ENCODE measurements at places on chromosomes 1 and 21.

- peak; percentile 32 for DNase-seq
Measured at GRCh38 chr1:154419620-154420571, 14.8 kb downstream of the IL6R start.

DNA sequence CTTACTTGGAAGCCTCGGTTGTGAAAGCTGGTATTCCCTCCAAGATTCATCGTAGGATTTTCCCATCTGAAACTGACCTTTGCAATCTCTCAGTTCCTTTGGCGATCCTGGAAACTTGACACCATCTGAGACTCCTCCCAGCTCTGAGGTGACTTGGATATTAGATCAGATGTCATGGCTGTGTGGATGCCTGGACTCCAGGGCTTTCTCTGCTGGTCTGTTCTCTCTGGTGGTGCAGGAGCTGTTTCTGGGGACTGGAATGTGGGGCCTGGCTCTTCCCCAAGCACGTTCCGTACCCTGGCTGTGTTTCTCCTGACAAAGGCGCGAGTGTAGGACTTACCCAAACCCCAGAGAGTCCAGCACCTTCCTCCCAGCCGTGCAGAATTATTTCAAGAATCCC lies 252.2 kb downstream of the RPS6KC1 start:
- DNase-seq: no peak

DNA sequence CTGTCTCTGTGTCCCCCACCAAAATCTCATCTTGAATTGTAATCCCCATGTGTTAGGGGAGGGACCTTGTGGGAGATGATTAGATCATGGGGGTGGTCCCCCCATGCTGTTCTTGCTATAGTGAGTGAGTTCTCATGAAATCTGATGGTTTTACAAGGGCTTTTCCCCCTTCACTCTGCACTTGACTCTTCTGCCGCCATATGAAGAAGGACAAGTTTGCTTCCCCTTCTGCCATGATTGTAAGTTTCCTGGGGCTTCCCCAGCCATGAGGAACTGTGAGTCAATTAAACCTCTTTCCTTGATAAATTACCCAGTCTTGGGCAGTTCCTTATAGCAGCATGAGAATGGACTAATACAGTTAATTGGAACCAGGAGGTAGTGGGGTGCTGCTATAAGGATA lies 137.1 kb upstream of the RAB4A start:
- DNase-seq: no peak

- no peak for DNase-seq
Measured at GRCh38 chr21:38228115-38228514, 28.7 kb upstream of the KCNJ15 start.

DNA sequence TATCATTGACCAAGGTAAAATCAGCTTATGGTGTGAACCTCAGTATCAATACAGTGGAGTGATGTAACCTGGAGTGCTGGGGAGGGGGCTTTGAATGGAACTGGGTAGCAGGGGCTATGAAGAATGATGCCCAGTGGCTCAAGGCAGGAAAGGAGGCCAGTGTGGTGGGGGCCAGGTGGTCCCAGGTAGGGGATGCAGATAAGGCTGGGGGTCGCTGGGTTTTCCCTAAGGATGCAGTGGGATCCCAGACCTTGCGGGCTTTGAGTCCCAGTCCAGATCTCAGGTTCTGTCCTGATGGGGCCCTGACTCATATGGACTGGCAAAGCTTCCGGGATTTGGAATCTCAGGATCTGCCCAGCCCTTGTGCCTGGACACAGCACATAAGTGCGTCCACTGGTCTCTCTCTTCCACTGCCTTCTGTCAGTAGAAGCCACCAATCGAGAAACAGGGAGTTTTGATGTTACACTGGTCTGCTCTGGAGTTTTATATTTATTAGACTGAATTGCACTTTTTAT lies 52.0 kb downstream of the S100B start:
- DNase-seq: no peak

DNA sequence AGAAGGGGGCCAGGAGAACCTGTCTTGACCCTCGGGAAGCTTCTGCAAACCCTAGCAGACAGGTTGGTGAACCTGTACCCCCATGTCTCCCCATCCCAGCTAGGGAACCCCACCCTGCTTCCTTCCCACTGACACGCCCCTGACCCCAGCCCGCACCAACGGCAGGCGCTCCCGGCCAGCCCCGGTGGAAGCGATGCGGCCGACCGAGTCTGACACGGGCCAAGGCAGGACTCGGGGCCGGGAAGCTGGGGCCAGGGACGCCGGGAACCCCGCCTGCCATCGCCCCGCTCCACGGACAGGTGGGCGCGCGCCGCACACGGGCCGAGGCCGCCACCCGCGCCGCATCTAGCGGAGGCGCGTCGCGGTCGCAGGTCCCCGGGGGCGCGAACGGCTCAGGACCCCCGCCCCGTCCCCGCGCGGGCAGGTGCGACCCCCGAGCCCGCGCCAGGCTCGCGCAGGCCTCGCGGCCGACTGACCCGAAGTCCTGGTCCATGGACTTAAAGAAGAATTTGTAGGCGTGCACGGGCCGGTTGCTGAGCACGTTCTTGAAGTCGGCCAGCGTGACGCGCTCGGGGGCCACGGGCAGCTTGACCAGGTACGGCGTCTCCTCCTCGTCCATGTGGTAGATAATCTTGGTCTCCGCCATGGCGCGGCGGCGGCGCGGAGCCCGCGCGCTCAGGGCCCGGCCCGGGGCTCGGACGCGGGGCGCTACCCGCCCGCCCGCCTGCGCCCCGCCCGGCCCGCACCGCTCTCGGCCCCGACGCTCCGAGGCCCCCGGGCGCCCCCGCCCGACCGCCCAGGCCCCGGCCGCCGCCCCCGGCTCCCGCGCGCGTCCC lies 580 bp downstream of the DVL1 start:
- DNase-seq: no peak

DNA sequence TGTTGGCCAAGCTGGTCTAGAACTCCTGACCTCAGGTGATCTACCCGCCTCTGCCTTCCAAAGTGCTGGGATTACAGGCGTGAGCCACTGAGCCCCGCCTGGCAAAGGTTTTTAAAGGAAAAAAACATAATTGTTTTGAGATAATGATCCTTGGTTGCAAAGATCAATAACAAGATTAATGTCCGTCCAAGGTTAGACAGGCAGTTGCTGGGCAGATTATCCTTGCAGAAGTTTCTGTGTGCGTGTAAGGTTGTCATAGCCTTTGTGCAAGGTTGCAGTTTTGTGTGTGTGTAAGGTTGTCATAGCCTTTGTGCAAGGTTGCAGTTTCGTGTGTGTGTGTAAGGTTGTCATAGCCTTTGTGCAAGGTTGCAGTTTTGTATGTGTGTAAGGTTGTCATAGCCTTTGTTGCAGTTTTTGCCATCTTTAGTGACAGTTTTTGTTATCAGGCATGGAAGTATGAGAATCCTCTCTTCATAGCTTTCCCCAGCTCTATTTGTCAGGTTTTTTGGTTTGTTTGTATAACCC lies 3.6 kb downstream of the YBEY start:
- DNase-seq: no peak

GRCh38 chr21:32481875-32482408 lies 69.4 kb downstream of the EVA1C start:
- DNase-seq: no peak

- DNase-seq: no peak
Measured at GRCh38 chr1:205243350-205244191, 15.8 kb downstream of the TMCC2 start.

DNA sequence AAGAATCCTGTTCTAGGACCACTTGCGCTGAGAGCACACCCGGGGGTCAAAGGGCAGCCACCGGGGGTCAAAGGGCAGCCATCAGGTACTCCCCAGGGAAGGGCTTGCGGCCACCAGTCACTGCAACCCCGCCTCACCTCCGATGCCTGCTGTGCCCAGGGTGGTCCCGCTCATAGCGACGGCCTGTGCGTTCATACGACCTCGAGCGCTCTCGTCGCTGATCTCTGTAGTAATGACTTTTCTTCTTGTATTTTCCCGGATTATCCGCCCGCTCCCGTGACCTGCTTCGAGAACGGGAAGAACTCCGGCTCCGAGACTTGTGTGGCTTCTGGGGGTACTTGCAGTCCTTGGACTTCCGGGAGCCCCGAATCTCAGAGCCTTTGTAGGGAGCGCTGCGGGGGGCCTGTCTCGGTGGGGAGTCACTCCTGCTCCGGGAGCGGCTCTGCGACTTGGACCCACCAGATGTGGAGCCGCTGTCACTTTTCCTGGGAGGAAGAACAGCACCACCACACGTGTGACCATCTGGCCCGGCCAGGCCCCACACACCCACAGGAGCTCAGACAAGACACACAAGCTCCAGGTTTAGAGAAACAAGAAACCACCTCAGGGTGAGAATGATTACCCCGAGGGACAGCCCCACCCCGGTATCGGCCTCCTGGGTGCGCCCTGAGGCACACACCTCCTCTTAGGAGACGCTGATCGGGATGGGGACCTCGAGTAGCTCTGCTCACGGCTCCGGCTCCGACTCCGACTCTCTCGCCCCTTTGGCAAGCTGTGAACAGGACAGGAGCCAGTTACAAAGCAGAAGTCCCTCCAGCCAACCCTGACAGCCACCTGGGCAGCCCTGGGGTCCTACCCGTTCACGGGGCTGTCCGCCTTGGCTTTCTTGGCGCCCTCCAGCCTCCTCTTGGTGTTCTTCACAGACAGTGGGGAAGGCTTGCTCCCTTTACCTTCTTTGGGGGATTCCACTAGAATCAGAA lies 11.7 kb downstream of the CCNL2 start:
- DNase-seq: no peak

DNA sequence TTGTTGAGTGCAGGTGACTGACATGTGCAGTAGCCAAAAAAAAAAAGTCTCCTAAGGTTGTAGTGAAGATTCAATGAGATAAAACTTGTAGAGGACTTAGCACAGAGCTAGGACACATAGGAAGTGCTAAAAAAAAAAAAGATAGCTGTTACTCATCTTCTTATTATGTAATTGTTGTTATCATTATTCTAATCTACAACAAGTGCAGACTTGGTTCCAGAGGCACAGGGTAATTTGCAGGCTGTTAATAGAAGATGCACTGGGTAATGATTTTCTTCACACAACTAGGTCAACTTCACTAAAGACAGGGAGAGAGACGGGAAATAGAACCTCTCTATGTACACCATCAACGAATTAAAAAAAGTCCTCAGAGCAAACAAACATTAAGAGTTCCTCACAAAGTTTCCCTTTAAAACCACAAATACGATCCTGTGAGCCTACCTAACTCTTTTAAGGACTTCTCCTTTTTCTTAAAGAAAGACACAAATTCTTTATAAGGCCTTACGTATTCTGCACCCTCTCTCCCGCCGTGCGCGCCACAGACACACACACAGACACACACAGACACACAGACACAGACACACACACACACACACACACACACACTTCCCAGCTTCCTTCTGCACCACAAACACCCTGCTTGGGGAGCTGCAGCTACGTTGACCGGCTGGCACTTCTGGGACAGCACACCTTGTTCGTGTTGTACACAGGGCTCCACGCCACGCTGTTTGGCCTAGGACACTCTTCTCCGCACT lies 49.8 kb upstream of the GADD45A start:
- no peak for DNase-seq

GRCh38 chr1:162854245-162854882 lies 6.6 kb downstream of the CCDC190 start:
- DNase-seq: no peak

DNA sequence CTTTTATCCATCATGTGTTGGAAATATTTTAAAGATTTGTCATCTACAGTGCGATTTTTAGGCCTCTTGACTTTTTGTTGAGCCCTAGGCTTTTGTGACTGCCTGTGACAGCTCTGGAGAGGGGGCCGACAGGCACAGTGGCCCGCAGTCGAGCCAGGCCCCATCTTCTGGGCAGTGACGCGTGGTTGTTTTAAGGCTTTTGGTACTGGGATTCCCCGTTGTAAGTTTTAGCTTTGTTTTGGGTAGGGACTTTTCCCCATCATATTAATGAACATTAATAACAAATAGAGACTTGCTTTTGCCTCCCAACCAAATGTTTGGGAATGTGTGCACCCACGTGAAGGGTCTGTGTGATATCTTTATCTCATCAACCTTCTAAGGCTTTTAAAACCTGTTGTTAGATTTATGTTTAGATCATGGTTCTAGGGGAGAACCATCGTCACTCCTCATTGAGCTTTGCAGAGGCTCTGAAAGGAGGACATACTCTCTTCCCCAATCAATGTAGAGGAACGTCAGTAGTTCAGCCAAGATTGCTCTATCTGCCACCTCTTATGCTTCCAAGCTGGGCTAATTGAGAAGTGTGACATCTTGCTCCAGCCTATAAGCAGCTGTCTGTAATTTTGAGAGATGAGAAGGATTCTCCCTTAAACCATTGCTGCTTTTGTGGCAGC lies 34.6 kb downstream of the MAPKAPK2 start:
- DNase-seq: no peak

DNA sequence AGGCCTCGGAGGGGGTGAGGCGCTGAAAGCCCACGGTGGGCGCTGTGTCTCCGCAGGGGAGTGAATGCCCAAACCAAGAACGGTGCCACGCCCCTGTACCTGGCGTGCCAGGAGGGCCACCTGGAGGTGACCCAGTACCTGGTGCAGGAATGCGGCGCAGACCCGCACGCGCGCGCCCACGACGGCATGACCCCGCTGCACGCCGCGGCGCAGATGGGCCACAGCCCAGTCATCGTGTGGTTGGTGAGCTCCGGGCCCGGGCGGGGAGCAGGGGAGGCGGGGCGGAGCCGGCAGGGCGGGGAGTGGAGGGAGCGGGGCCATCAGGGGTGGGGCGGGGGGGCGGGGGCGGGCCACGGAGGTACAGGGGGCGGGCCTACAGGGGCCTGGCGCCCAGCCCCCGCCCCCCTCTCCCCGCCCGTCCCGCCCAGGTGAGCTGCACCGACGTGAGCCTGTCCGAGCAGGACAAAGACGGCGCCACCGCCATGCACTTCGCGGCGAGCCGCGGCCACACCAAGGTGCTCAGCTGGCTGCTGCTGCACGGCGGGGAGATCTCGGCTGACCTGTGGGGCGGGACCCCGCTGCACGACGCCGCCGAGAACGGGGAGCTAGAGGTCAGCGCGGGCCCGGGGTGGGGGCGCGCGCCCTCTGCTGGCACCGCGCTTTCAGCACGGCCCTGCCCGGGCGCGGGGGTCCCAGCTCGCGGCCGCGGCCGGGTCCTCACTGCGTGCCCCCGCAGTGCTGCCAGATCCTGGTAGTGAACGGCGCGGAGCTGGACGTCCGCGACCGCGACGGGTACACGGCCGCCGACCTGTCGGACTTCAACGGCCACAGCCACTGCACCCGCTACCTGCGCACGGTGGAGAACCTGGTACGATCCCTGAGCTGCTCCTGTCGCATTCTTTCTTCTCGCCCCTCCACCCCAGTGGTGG lies 15.9 kb downstream of the ESPN start:
- peak; percentile 66 for DNase-seq

DNA sequence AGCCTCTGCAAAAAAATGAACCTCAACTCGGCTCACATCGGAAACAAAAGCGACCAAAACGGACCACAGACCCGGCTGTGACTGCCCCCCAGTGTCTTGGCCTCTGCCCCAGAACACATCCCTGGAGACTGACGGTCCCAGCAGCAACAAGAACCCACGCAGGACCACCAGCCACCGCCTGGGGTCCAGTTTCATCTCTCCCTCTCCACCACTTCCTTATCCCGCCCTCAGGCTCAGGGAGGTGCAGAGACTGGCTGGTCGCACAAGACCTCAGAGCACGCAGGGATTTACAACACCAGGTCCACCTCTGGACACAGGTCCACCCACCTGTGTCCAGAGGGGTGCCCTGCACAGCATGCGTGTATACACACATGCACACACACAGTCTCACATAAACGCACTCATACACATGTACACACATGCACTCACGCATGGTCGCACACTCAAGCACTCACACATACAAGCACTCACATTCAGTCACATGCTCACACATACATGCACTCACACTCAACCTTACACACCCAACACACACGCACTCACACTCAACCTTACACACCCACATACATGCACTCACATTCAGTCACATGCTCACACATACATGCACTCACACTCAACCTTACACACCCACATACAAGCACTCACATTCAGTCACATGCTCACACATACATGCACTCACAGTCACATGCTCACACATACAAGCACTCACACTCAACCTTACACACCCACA lies 18.6 kb upstream of the TMEM52 start:
- DNase-seq: no peak

Measured in effector memory CD4-positive, alpha-beta T cell (primary cell).